ENCODE measurements at places on chromosomes 2 and 18. TPM values are rescaled to one million over a fixed set of nuclear protein-coding genes. Genes with fewer than 3 reads are reported as not detected.

DNA sequence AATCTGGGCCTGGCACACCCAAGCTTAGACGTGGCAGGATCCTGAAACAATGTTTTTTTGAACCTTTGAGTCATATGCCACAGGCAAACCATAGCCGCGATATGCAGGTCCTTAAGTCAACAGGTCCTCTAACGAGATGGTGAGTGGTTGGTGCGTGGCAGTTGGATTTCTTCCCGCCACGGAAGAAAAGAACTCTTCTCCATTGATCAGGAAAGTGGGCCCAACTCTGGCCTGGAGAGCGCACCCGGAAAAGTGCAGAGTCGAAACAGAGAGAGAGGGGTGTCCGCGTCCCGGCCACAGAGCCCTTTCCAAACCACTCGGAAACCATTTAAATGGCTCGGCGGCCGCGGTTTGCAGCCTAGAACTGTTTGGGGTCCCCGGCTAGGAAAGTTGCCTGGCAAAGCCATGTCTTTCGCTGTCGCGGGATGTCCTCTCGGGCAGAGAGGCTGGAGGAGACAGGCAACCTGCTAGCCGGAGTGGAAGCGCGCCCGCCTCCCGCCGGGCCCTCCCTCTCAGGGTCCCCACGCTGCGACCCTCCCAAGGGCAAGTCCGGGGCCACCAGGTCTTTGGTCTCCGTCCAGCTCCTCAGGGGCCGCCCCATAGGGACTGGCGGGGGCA lies 777 bp downstream of the GALNT3 start:
- H3K27me3 ChIP-seq: no peaks in the 10 kb centered on the region
- peaks cover 27% of the 10 kb centered on the region for H3K36me3 ChIP-seq
- peak overlapping the region; percentile 96 for H3K27ac ChIP-seq
- H3K4me3 ChIP-seq: peak overlapping the region; percentile 96

DNA sequence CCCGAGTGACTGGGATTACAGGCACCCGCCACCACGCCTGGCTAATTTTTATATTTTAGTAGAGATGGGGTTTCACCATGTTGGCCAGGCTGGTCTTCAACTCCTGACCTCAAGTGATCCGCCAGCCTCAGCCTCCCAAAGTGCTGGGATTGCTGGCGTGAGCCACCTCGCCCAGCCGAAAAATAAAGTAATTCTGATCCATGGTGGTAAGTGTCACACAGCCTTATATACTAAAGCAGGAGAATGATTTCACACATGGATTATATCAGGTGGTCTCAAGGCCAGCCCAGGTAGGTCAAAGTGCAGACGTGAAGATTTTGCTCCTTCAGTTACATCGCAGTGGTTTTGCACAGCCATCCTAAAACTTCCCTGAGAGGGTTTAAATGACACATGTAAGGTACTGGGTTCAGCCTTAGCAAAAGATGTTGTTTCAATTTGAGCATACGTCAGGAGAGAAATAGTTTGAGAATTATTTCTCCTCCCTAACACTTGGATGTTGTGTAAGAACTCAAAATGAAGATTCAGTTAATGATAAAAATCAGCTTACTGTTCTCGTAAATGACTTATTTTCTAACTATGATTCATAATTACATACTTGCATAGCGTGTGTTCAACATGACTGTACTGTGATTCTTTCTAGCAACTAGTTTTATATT lies 93.0 kb upstream of the SLC39A10 start:
- peaks cover 3% of the 10 kb centered on the region for H3K36me3 ChIP-seq
- peak overlapping the region; percentile 26 for H3K4me3 ChIP-seq
- peak; percentile 31 for DNase-seq
- H3K4me1 ChIP-seq: peaks cover 42% of the 10 kb centered on the region
- H3K27me3 ChIP-seq: no peaks in the 10 kb centered on the region

DNA sequence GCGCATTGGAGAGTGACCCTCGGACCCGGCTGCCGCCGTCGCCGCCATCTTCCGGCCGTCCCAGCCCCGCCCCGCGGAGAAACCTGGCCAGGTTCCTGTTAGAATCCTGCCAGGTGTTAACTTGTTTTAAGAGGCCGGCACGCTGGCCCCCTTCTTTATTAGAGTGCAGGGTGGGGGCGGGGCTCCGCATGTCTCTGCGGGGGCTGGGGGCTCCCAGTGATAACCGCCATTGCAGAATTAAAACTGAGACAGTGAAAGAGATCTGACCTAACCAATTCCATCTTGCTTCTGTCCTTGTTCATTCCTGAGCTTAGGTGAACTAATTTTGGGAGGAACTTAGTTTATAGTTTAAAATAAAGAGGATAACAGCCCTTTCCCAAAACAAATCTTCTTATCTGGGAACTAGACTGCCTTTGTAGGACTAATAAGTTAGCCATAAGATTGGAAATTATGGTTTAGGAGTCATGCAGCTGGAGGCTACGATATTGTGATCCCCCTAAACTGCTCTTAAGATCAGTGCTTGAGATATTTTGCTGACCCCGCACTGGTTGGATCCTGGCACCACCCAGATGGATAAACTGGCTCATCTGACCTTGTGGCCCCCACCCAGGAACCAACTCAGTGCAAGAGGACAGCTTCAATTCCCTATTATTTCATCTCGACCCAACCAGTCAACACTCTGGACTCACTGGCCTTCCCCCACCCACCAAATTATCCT lies 543 bp upstream of the STARD7 start:
- peaks cover 38% of the 10 kb centered on the region for H3K4me1 ChIP-seq
- H3K36me3 ChIP-seq: peaks cover 29% of the 10 kb centered on the region
- no peak for DNase-seq
- H3K4me3 ChIP-seq: peak overlapping the region; percentile 97
- H3K27me3 ChIP-seq: no peaks in the 10 kb centered on the region
- peak overlapping the region; percentile 87 for H3K27ac ChIP-seq

The DLX2 gene
- total RNA-seq: not detected

The STPG4 gene
- not detected for total RNA-seq

The HOXD1 gene
- not detected for total RNA-seq
